ENCODE measurements at places on chromosomes 5 and 9.

DNA sequence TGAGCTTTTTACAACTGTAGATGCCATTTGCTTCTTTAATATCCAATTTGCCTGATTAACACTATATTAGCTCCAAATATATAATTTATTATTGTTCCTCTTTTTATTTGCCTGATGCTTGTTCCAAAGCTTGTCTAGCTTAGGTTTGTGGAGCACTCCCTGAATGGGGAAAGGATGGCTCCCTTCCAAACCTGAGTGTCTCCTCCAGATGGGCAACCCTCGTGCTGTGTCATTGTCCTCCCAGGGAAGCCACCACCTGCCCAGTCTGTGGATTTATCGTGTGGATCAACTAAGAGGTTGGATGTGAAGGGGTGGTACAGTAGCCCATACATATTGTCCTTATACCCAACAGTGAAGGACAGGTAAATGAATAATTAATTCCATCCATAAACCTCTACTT, 404.9 kb downstream of the CDK5RAP2 start:
- DNase-seq = no peak

GRCh38 chr9:116271991-116272390, 118.4 kb downstream of the PAPPA start:
- no peak for DNase-seq

GRCh38 chr9:107492381-107492970, 2.9 kb upstream of the KLF4 start:
- no peak for DNase-seq

- DNase-seq = peak; percentile 38
These were observed 73.2 kb upstream of the EPB41L4A start for GRCh38 chr5:112492291-112492690.

GRCh38 chr5:98825582-98826375, 52.3 kb downstream of the RGMB start:
- no peak for DNase-seq

DNA sequence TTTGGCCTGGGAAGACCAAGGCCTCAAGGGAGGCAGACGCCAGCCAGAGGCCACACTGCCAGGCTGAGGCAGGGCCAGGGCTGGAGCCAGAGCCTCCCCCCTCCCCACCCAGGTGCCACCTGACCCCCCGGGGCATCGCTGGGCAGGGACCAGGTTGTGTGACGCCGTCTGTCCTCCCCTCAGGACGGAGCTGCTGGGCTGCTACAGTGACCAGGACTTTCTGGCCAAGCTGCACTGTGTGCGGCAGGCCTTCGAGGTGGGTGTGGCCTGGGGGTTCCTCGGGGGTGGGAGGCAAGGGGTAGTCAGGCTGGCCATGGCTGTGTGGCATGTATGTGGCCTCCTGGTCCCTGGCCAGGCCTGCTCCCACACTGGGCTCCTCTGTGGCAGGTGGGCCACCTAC, 17.9 kb upstream of the DOLPP1 start:
- DNase-seq = no peak

- DNase-seq = no peak
These were observed 70.2 kb downstream of the PKD2L2 start for GRCh38 chr5:137959488-137959887.

All from activated CD4-positive, alpha-beta T cell treated with anti-CD3 and anti-CD28 coated beads, Interleukin-2, Interleukin-6, amounts not matched to agents 100 ng/mL and 50 ng/mL, durations not matched to agents 16 hours and 8 hours (primary cell).